ENCODE measurements at places on chromosomes 1 and 21.

GRCh38 chr1:203609979-203610493 lies 16.6 kb upstream of the ATP2B4 start:
- no peak for DNase-seq

DNA sequence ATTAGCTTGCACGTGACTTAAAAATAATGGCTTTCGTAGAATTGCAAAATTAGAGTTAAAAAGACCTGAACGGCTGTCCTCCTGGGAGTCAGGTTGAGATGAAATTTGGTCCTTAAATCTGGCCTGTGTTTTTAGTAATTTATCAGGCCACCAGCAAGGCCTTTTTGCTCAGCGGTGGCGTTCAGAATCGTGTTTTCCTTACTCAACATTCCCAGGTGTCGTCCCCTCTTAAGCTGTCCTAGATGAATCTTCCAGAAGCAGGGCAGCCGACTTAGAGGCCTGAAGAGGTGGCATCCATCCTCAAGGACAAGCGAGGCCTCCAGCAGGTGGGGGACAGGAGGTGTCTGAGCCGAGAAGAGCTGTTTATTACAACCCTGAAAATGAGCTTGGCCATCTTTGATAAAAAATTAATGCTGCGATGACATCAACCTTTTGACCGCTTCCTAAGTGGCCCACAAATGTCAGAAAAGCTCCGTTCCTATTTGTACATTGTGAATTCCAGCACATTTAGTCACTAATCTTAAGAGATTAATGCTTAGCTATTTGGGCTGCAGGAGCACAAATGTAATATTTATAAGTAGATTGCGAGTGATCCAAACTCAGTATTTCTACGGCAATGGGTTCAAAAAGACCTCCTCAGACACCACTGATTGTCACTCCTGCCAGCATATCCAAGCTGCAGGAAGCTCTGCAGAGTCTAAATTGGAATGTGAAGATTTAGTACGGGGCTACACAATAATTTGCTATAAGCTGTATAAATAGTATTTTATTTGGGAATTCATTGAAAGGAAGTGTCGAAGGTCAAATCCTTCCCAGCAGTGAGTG lies 344.1 kb upstream of the VAMP3 start:
- DNase-seq, result no peak

DNA sequence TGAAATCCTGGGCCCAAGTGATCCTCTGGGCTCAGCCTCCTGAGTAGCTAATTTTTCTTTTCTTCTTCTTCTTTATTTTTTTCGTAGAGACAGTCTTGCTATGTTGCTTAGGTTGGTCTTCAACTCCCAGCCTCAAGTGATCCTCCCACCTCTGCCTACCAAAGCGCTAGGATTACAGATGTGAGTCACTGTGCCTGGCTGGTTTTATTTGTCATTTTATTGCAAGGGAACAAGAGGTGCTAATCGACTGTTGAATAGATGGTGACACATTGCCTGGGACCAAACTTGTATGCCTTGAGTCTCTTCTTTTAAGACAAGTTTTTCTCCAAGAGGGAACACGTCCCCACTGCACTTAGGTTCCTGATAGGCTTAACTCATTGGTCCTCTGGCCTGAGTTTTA lies 20.0 kb upstream of the KLHDC8A start:
- DNase-seq, result no peak

- no peak for DNase-seq
Measured at GRCh38 chr1:96362623-96363022, 359.0 kb upstream of the PTBP2 start.

- DNase-seq, result no peak
Measured at GRCh38 chr1:49052102-49052501, 275.4 kb upstream of the BEND5 start.

DNA sequence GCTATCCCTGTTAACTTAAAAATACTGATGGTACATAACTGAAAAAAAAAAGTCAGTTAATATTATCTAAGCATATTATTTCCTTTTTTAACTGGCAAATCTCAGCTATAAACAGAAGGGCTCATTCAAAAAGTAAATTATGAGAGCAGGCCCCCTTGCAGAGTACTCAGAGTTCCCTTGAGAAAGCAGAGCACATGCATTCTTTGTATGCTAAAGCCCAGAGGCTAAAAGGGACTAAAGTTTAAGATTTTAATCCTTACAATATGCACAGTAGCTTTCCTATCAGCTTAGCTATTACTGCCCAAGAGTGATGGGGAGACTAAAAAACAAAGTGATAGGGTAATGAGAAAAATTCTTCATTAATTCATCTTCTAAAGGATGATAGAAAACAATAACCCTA lies 18.5 kb downstream of the SLC16A1 start:
- DNase-seq, result no peak

- DNase-seq, result no peak
Measured at GRCh38 chr1:89692601-89693521, 59.9 kb downstream of the LRRC8C start.

- DNase-seq, result no peak
Measured at GRCh38 chr1:234853906-234854644, 244.1 kb upstream of the IRF2BP2 start.

DNA sequence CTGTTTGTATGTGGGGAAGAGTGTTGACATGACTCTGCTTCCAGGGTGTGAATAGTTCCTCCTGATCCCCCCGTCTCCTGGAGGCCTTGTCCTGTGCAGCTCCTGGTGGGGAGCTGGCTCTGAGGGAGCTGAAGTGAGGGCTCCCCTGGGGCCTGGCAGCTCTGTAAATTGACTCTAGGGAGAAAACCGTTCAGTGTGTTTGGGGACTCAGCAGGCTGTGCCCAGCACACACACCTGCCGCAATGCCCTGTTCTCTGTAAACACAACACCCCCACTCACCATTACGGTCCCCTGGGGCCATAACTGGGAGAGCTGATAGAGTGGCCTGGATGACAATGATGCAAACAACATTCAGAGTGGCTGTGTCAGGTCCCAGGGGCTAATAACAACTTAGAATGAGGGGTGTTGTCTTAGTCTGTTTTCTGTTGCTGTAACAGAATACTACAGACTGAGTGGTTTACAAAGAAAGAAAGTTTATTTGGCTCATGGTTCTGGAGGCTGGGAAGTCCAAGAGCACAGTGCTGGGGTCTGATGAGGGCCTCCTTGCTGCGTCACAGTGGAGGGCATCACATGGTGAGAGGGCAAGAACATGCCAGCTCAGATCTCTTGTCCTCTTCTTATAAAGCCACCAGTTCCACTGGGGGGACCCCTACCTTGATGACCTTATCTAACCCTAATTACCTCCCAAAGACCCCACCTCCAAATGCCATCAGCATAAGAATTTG lies 15.3 kb downstream of the ADORA1 start:
- DNase-seq, result peak; percentile 91

DNA sequence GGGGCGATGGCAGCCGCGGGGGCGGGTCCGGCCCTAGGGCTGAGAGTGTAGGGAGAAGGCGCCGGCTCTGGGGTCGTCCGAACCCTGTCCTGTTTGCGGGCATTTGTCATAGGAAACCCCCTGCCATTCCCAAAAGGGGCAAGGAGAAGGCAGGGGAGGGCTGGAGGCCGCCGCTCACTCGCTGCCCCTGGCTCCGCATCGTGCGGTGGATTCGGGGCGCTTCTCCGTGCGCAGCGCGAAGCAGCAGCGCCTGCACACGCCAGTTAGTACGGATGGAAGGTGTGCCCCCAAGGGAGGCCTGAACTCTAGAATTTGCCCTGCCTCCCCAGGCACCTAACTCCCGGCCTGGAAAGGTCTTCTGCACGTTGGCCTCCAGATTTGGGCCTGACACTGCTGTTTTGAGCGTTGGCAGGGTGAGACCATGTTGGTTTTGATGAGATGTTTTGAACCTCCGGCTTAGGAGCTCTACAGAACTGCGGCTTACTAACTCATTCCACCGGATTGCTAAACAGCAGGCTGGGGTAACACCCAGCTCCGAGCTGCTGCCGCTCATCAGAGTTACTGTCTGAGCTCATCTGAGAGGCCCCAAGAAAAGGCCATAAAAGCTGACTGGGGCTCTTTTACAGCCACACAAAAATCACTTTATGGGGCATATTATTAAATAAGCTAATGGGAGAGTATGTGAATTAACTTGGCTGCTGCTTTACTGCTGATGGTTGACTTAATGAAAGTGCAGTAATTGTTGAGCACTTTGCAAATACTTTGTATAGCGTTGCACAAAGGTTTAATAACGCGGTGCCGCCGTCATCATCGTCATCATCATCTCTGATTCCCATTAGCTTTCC lies 987 bp downstream of the GPR137B start:
- no peak for DNase-seq

GRCh38 chr1:38611664-38612211 lies 247.8 kb downstream of the RRAGC start:
- no peak for DNase-seq

- no peak for DNase-seq
Measured at GRCh38 chr1:228022571-228023293, 15.9 kb downstream of the WNT3A start.

GRCh38 chr1:53381790-53382401 lies 54.0 kb upstream of the LRP8 start:
- no peak for DNase-seq
